ENCODE measurements at places on chromosomes 2 and 18. TPM values are rescaled to one million over a fixed set of nuclear protein-coding genes. Genes with fewer than 3 reads are reported as not detected.

ST3GAL5 gene
- 9.4 TPM for total RNA-seq

SERPINB11 gene
- not detected for total RNA-seq

RAD51AP2 gene
- total RNA-seq, result under 0.01 TPM

EN1 gene
- not detected for total RNA-seq

ST6GAL2 gene
- total RNA-seq, result under 0.01 TPM

THOC1 gene
- total RNA-seq, result 38.9 TPM

ALS2 gene
- total RNA-seq, result 37.6 TPM

PLEK gene
- under 0.01 TPM for total RNA-seq

CYS1 gene
- total RNA-seq, result 0.58 TPM

ALPP gene
- total RNA-seq, result not detected

CIAO1 gene
- 87.8 TPM for total RNA-seq

ASPRV1 gene
- under 0.01 TPM for total RNA-seq

GCC2 gene
- 19.7 TPM for total RNA-seq

TFPI gene
- 866 TPM for total RNA-seq

NOTO gene
- not detected for total RNA-seq

RSAD2 gene
- total RNA-seq, result 0.85 TPM

SDC1 gene
- total RNA-seq, result 14.4 TPM

PLGLB1 gene
- not detected for total RNA-seq

ABCB11 gene
- not detected for total RNA-seq

STRADB gene
- 50.2 TPM for total RNA-seq

NYAP2 gene
- not detected for total RNA-seq

GLS gene
- total RNA-seq, result 403 TPM

ACMSD gene
- total RNA-seq, result 0.28 TPM

METAP1D gene
- total RNA-seq, result 5.4 TPM

ALLC gene
- total RNA-seq, result under 0.01 TPM

GAL3ST2 gene
- 0.85 TPM for total RNA-seq

RBM43 gene
- total RNA-seq, result 2.7 TPM

EMX1 gene
- under 0.01 TPM for total RNA-seq

BCL11A gene
- 0.19 TPM for total RNA-seq

RAMP1 gene
- 3.1 TPM for total RNA-seq

TCF7L1 gene
- total RNA-seq, result 2.3 TPM

RBM44 gene
- 0.19 TPM for total RNA-seq

CDKL4 gene
- 11.8 TPM for total RNA-seq

LAMA3 gene
- total RNA-seq, result 4.8 TPM

CFC1 gene
- not detected for total RNA-seq

ITGAV gene
- total RNA-seq, result 157 TPM

PREB gene
- 44.5 TPM for total RNA-seq

GRB14 gene
- 12.8 TPM for total RNA-seq

OTOF gene
- total RNA-seq, result 0.19 TPM

PRKAG3 gene
- under 0.01 TPM for total RNA-seq

MYO5B gene
- 0.28 TPM for total RNA-seq

TYMS gene
- 37.6 TPM for total RNA-seq

POU3F3 gene
- 0.19 TPM for total RNA-seq

SLC5A7 gene
- not detected for total RNA-seq

CD8B2 gene
- not detected for total RNA-seq

ZNF532 gene
- total RNA-seq, result 58.1 TPM

REG3G gene
- not detected for total RNA-seq

DNER gene
- total RNA-seq, result under 0.01 TPM

WIPF1 gene
- 5.6 TPM for total RNA-seq

CSRNP3 gene
- 1.2 TPM for total RNA-seq

Data from regular cardiac myocyte (primary cell).